BJ (cell line): ENCODE measurements at places on chromosomes 12 and 14. TPM values are rescaled to one million over a fixed set of nuclear protein-coding genes. Genes with fewer than 3 reads are reported as not detected.

Gene KRT3
- polyA plus RNA-seq: not detected in 2 replicates

Gene PLEKHH1
- polyA plus RNA-seq: 0.16 and 0.53 TPM in 2 replicates

Gene KRT82
- not detected in 2 replicates for polyA plus RNA-seq

Gene KLRB1
- not detected in 2 replicates for polyA plus RNA-seq

Gene FSCB
- not detected in 2 replicates for polyA plus RNA-seq

Gene SERPINA10
- not detected in 2 replicates for polyA plus RNA-seq

Gene TMEM132C
- polyA plus RNA-seq: not detected in 2 replicates

Gene ST8SIA1
- polyA plus RNA-seq: not detected in 2 replicates

Gene ACSS3
- polyA plus RNA-seq: 6.2 and 10.2 TPM in 2 replicates

Gene RBP5
- polyA plus RNA-seq: not detected in 2 replicates

Gene FGF23
- not detected in 2 replicates for polyA plus RNA-seq

Gene PRB2
- not detected in 2 replicates for polyA plus RNA-seq

Gene DIO2
- 70.9 and 81.9 TPM in 2 replicates for polyA plus RNA-seq

Gene POTEG
- not detected in 2 replicates for polyA plus RNA-seq

Gene SLC39A2
- polyA plus RNA-seq: not detected in 2 replicates

Gene CLEC7A
- polyA plus RNA-seq: not detected in 2 replicates

Gene SERPINA9
- polyA plus RNA-seq: 0.09 and 0.12 TPM in 2 replicates

Gene EPYC
- 0.17 TPM in 1 of 2 replicates, not detected in the other for polyA plus RNA-seq

Gene GALNT8
- 0.02 TPM in 1 of 2 replicates, not detected in the other for polyA plus RNA-seq

Gene B4GALNT3
- polyA plus RNA-seq: 0.05 TPM in 1 of 2 replicates, not detected in the other

Gene CCDC38
- not detected in 2 replicates for polyA plus RNA-seq

Gene HAL
- 0.12 and 0.15 TPM in 2 replicates for polyA plus RNA-seq

Gene ZNF10
- polyA plus RNA-seq: 2.0 and 4.3 TPM in 2 replicates

Gene NANOG
- not detected in 2 replicates for polyA plus RNA-seq

Gene GPHB5
- not detected in 2 replicates for polyA plus RNA-seq

Gene IAPP
- not detected in 2 replicates for polyA plus RNA-seq

Gene LRR1
- polyA plus RNA-seq: 8.6 and 11.9 TPM in 2 replicates

Gene JAG2
- 0.23 and 0.31 TPM in 2 replicates for polyA plus RNA-seq

Gene BDKRB2
- 21.3 and 26.8 TPM in 2 replicates for polyA plus RNA-seq

Gene TMTC1
- polyA plus RNA-seq: 21.8 and 22.5 TPM in 2 replicates

Gene FGF6
- not detected in 2 replicates for polyA plus RNA-seq

Gene FAM186B
- polyA plus RNA-seq: 0.11 and 0.12 TPM in 2 replicates
